ENCODE measurements at places on chromosomes 2 and 18.
A peak's percentile ranks its signal among the peaks of the same experiment; 100 is the strongest.

GRCh38 chr2:40457837-40458236 is 5.9 kb upstream of the SLC8A1 start:
- DNase-seq: no peak

- DNase-seq: no peak
Measured at GRCh38 chr2:37243435-37243834, 12.0 kb downstream of the NDUFAF7 start.

GRCh38 chr2:234823877-234824376 is 127.9 kb upstream of the SH3BP4 start:
- DNase-seq: peak; percentile 64

GRCh38 chr2:72745679-72746368 is 80.0 kb downstream of the EXOC6B start:
- DNase-seq: peak; percentile 25

GRCh38 chr2:236908439-236909192 is 177.1 kb upstream of the COPS8 start:
- no peak for DNase-seq

DNA sequence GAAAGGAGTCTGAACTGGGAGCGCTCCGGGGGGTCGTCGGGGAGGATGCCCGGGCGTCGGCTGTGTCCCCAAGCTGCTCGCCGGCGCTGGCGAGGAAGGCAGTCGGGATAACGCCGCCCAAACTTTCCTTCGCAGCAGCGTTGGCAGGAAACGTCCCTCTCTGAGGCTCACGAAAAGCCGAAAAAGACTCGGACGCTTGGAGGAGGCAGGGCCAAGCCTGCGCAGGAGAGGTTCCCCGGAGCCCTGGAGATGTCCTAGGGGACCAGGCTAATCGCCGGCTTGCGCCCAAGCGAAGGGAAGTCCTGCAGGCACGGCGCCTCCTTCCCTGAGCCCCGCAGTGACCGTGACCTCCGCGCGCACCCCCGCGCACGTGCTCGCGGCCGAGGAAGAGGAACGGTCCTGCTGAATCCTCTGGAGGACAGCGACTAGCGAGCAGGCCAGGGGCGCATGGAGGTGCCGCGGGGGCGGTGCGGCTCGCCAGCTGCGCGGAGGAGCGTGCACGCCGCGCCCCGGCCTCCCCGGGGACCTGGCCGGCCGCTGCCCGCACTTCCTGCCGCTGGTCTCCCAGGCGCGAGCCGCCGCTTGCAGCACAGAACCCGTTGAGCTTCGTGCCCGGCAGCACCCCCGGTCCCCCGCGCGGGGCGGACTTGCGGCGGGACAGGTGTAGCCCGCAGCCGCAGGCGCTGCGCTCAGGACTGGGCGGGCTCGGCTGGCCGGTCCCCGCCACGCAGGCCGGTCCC is at the start of gene SH3RF3:
Gene SH3RF3 (plus strand): TSS at position 590 of the 740 bp plus-strand sequence.
- peak; percentile 86 for DNase-seq

- no peak for DNase-seq
Measured at GRCh38 chr18:41034413-41034812, 920.6 kb upstream of the PIK3C3 start.

- no peak for DNase-seq
Measured at GRCh38 chr2:113910110-113910717, 20.3 kb downstream of the ACTR3 start.

DNA sequence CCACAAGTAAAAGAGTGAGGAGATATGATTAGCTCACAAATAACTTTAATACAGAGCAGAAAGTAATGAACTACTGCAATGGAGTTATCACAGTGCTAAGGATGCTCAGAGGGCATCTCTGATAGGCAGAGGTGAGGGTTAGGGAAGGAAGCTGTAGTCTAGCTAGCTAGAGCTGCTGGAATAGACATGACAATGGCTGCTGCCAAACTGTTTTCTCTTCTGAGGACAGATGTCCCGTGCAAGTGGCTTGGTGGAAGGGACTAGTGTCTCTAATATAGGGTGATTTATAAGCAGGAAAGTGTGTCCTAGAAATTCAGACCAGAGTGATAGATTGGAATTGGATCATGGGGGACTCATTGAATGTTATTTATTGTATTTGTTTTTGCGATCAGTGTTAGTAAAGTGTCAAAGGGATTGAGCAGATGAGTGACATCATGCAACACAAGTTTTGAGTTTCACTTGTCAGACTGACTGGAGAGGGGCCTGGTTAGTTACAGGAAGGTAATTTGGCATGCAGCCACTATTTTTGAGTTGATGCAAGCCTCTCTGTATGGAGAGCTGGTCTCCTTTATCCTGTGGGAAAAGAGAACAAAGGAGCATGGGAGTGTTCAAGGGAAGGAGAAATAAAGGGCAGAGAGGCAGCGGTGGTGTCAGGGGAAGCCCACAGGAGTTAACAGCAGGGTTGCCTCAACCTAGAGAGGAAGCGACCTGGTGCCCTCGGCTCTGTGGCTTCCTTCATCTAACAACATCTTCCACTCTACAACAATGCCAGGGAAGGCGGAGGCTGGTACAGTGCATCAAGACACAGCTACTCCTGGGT is 1.9 kb downstream of the CTLA4 start:
- no peak for DNase-seq

- no peak for DNase-seq
Measured at GRCh38 chr18:48957616-48958015, 6.9 kb upstream of the SMAD7 start.

DNA sequence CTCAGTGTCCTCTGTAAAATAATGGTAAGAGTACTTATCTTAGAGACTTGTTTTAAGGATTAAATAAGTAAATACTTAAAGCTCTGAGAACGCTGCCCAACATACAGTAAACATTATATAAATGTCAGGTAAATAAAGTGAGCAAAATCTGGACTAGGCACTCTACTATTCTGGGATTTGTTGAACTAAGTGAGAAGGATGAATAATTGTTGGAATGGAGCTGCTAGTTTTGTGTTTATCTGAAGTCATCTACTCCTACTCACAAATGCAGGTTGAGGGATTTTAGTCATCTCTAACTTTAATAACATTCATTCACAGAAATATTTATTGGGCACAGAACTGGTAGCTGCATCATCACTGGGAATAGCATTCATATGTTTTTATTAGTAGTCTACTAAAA is 103.4 kb downstream of the MEIS1 start:
- no peak for DNase-seq

DNA sequence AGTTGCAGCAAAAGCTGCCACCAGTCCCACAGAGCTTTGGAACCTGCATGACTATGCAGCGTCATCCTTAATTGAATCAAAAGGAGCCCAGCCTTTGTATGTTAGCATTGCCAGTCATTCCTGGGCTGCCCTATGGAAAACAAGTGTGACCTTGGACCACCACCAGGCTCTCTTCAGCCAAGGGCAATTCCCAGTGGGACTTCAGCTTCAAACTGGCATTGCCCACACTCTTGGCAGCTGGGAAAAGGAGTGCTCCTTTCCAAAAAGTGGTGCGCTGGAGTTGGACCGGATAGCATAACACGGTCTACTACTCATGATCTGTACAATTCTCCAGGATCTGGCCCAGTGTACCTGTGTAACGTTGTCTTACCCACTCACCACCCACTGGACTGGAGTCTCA is 259.5 kb downstream of the MREG start:
- no peak for DNase-seq
